ENCODE measurements at places on chromosomes 2 and 18.

- no peak for DNase-seq
Observed at GRCh38 chr2:157540102-157540501, 88.6 kb downstream of the ACVR1C start.

- no peak for DNase-seq
Observed at GRCh38 chr2:122019724-122020123, 264.3 kb downstream of the TSN start.

DNA sequence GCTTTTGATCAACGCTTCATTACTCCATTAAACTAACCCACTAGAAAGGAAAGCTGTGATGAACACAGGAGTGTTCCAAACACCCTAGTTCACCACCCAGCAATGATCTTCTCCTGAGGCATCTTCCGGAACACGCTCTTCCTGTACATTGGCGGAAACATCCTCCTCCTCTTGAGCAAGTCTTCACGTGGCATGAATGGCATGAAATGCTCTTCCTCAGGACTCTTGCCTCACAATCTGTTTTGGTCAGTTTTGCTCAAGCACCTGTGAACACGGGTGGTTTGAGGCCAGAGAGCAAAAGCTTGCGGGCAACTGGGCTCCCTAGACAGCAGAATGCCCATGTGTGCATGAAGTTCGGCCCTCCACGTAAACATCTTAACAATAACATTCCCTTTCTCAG is 734.2 kb upstream of the SALL3 start:
- peak; percentile 27 for DNase-seq

- no peak for DNase-seq
Observed at GRCh38 chr2:64678771-64679590, 25.3 kb upstream of the SERTAD2 start.

- DNase-seq: no peak
Observed at GRCh38 chr18:57267368-57267925, 84.9 kb upstream of the ST8SIA3 start.

- no peak for DNase-seq
Observed at GRCh38 chr2:29113891-29114321, 1.3 kb upstream of the CLIP4 start.

GRCh38 chr2:157259960-157260359 is 2.5 kb downstream of the GALNT5 start:
- DNase-seq: no peak

GRCh38 chr18:62420151-62420512 is 95.0 kb downstream of the TNFRSF11A start:
- no peak for DNase-seq

DNA sequence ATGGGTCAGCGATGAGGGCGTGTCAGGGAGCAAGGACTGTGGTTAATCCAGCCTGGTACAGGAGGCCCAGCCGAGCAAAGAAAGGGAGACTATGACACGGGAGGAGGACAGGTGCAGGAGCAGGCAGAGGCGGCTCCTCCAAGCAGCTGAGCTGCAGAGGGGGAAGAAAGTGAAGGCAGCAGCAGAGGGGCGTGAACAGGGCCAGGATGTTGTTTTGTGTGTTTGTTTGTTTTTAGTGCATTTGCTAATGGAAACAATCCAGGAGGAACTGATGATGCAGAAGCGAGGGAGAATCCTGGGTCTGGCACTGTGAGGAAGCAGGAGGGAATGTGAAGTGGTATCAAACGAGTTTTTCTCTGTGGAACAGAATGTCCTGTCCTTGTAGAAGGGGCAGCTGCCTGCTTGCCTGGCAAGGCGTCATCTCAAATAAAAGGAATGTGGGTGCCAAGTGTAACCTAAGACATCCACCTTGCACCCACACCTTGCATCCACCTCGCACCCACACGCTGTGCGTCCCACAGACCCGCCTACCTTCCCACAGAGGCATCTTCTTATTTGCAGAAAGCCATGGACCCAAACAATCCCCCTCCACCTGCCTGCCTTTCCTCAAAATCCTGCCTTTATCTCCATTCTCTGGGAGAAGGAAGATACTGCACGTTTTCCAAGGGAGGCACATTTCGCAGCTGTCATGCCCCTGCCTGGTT is 134.8 kb downstream of the SH3BP4 start:
- DNase-seq: no peak

GRCh38 chr2:197280015-197280702 is 30.4 kb downstream of the ANKRD44 start:
- DNase-seq: no peak

DNA sequence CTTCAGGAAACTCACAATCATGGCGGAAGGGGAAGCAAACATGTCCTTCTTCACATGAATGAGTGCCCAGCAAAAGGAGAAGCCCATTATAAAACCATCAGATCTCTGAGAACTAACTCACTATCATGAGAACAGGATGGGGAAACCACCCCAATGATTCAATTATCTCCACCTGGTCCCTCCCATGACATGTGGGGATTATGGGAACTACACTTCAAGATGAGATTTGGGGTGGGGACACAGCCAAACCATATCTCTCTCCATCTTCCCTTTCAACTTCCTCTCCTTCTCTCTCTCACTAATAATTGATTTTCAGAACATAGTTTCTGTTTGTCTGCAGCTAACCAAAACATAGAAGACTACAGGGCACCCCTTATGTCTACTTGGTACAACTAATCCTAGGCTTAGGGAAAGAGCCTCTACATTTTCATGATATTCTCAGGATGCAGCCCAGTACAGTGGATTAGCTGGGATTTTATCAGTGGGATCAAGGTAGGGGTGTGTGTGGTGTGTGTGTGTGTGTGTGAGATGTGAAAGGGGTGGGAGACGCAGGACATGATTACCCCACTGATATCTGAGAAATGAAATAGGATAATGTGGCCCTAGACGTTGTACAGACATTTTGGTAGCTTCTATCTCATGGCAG is 2.8 kb upstream of the ATF2 start:
- no peak for DNase-seq

DNA sequence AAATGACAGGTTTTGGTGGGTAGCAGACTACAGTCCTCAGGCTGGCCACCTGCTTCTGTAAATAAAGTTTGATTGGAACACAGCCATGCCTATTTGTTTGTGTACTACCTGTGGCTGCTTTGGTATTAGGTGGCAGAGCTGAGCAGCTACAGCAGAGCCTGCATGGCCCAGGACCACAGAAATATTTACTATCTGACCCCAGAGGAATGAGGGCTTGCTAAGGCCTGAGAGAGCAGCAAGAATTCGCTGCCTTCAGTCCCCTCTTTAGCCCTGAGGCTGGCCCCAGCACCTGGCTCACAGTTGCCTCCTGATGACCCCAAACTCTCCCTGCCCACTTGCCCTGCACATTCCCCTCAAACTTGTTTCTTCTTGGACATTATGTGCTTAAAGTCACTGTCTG is 32.5 kb downstream of the POLR1A start:
- no peak for DNase-seq

GRCh38 chr2:11203480-11203879 is 48.2 kb downstream of the SLC66A3 start:
- no peak for DNase-seq

- no peak for DNase-seq
Observed at GRCh38 chr2:231549446-231550239, 19.4 kb upstream of the NMUR1 start.

DNA sequence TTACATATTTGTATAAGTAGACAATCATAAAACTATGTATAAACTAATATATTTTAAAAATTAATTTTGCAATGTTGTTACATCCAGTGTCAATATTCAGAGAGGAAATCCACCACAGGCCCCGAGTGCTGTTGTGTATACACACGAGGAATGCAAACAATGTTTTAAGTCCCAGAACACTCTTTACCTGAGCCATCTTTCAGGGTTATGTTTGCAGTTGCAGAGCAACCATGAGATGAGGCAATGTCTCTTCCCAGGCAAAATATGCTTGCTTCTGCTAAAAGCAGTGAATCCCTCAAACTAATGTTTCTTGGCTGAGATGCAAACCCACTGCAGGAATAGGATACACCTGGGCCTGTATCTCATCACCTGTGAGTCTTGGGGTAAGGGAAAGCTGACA is 91.3 kb downstream of the ASXL2 start:
- no peak for DNase-seq

GRCh38 chr2:8641301-8641965 is 40.4 kb upstream of the ID2 start:
- no peak for DNase-seq

DNA sequence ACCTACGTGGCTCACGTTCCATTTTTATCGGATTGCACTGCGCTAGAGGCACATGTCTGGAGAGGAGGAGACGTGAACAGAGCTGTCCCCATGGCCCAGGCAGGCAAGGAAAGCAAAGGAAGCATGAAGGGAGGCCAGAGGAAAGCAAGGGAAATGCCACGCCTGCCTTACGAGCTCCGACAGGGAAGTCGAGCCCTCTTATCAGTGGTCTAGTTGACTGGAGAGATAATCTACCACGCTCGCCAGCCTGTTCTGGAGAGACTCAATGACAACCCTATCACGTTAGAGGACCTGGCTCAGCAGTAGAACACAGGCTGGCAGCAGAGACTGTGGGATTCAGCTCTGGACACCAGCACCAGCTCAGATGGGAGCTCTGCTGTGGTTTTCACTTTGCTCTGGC is 202.6 kb upstream of the ID2 start:
- DNase-seq: no peak

DNA sequence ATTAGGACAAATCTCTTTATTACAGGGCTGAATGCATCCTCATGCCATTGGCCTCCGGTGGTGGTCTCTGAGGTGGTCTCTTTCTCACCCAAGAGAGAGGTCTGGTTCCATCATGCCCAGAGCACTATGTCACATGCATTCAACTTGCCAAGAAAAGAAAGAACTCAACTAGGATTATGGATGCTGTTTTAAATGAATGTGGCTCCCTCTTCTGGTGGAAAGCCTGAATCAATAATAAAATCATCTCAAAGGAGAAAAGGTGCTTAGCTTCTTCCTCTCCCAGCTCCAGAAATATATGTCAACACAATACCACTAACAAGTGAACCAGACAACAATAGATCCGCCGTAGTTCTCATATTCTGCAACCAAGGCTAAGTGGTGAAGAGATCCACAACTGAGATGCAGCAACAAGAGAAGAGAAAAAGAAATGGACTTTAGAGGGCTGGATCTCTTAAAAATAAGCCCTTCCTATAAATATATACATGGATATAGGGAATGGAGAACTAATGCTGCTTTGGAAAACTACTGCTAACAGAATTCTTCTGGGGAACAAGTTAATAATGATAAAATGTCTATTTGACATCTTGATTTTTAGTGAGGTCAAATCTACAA is 396.8 kb downstream of the NCKAP5 start:
- peak; percentile 55 for DNase-seq

GRCh38 chr2:216201692-216202306 is 92.7 kb downstream of the XRCC5 start:
- no peak for DNase-seq

DNA sequence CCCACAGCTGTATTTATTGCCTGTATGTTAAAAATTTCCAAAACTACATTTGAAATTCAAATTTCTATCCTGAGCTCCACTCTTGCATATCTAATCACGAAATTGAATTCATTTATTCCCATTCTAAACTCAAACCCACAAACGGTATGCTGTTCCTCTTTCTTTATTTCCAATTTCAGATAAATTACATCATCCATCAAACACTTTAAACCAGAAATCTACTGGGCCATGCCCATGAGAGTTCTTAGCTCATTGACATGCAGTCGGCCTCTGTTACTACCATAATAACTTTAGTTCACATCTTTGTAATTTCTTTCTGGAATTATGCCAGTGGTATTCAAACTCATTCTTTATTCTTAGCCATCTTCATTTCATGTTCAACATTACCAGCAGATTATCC is 100.3 kb downstream of the COL3A1 start:
- DNase-seq: no peak

GRCh38 chr2:88859461-88859860 is 168.0 kb downstream of the RPIA start:
- DNase-seq: no peak

DNA sequence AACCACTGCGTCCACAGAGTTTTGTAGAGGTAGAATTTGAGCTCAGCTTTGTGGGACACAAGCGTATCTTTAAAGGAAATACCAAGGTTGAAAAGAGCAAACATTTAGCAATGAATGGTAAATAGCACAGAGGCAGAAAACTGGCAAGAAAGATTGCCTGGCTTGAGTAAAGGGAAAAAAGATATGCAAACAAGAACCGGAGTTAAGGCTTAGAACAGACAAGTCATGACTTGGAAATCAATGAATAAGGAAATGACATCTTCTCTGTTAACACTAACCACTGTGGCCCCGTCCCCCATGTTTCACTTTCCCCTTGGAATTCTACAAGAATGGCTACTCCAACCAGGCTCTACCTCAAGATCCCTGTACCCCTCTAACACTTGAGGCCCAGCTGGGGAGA is 3.8 kb downstream of the STAM2 start:
- no peak for DNase-seq

DNA sequence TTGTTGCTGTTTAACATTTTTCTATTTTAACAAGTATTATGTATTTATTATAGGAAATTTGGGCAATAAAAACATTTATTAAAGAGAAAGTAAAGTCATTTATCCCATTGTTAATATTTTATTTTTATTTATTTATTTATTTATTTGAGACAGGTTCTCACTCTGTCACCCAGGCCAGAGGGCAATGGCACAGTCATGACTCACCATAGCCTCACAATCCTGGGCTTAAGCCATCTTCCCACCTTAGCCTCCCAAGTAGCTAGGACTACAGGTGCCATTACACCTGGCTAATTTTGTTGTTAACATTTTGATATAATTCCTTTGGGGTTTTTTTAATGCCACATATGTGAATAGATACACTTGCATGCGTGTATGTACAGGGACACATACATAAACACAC is 165.9 kb upstream of the STON1 start:
- DNase-seq: no peak

DNA sequence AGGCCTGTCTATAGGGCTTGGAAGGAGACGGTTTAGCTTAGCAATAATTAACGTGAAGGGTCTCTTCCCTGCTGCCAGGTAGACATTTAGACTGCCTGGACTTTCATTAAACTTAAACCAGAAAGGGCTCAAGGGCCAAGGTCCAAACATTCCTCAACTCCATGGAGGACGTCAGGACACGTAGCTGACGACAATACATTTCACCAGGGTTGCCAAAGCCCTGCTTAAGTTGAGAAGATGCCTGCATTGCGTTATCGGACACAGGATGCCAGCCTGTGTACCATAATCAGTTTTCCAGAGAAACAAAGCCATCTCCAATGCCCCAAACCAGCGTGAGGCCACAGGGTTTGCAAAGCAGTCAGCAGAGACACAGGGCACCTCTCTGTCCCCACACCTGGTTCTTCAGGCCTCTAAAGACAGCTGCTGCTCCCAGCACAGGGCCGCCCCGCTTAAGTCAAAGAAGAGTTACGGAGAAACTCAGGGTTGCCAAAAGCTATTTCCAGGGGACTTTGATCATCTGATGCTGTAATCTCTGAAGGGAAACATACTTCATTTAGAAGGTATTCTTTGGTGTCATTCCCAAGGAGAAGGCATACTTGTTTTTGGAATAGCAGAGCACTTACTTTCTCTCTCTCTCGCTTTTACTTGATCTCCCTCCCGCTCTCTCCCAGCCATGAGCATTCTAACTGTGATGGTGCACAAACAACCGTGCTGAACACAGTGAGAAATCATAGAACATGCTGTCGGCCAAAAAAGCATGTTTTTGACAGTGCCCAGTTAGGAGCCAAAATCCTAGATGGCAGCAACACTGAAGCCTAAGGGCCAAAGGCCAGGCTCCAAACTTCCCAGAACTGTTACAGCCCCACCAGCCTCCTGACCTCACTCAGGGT is 46.0 kb downstream of the TTC32 start:
- no peak for DNase-seq
